ENCODE measurements at places on chromosomes 1 and 21.
A peak's percentile ranks its signal among the peaks of the same experiment; 100 is the strongest.

GRCh38 chr21:39073717-39074116, 109.5 kb downstream of the PSMG1 start:
- peak; percentile 78 for DNase-seq

DNA sequence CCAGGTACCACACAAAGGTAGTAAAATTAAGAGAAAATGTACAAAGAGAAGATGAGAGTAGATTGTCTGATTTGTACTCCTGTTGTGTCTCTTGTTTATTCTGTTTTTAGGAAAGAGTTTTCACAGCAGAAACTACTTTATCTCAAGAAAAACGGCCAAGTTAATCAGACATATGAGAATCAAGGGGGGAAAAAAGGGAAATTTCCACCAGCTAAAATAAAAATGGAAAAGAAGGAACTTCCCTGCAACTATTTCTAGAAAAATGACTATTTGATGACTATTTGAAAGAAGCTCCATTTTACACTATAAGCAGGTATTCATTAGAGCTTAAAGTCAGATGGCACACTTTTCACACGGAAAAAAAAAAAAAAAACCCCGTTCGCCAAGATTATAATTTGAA, 56.5 kb downstream of the EPRS1 start:
- DNase-seq, result no peak

DNA sequence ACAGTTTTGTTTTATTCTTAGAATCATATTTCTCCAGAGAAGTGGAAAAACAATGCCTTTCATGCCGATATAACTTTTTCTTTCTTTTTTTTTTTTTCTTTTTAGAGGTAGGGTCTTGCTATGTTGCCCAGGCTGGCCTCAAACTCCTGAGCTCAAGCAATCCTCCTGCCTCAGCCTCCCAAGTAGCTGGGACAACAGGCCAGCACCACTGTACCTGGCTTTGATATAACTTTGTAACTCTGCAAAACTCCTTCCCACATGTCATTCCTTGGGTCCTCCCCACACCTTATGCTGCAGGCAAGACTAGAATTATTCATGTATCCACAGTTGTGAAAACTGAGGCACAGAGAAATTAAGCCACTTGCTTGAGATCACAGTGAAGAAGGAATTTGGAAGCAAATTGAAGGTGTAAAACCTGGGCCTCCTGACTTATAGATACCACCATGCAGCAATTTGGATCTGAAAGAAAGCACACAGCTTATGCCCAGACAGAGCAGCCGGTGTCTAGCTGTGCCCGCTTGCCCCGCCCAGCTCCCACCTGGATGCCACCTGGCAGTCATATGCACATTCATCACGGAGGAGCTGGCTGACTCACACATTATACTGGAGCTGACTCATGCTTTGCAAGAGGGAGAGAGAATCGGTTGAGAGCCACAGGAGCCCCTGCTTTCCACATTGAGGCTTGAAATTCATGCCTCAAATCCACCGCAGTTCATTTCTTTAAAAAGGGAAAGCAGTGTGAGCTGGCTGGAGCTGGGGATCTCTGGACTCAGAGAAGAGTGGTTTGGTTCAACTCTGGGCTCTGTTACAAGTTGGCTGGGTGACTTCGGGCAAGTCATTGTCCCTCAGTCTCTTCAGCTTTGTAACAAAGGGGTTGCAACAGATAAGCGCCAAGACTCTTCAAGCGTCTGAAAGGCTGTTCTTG, 8.3 kb upstream of the SLC2A1 start:
- DNase-seq, result no peak

DNA sequence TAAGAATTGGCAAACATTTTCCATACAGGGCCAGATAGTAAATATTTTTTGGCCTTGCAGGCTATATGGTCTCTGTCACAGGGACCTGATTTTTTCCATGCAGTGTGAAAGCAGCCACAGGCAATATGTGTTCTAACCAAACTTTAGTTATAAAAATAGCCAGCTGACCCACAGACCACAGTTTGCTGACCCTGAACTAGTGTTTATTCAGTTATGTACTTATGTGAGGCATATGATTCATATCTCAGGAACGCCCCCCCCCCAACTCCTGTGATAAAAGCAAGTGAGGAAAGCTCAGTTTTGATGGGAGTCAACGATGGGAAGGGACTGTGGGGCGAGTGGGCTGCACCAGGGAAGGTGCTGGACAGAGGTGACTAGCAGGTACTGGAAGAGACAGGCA, 80.1 kb downstream of the HMGB4 start:
- DNase-seq, result peak; percentile 7

GRCh38 chr21:43775795-43776430, at the start of gene CSTB:
Gene CSTB (minus strand): TSS chr21:43776308. CDS start chr21:43776269, 39 bp downstream.
- peak; percentile 86 for DNase-seq

DNA sequence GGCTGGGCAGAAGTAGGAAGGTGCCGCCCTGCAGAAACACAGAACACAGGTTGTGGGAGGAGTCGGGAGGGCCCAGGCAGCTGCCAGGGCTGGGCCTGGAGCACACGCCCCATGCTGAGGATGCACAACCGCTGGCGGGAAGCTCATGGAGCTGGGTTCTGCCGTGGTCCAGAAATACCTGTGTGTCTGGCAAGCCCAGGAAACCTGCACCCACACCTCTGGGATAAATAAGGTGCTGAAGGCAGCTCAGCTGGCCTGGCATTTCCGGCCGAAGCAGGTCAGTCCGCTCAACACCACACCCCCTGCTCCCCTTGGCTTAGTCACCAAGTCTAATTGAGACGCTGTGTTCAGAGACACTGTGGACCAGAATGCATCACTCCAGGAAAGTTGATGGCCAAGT, 32.1 kb downstream of the CTNNBIP1 start:
- no peak for DNase-seq

GRCh38 chr1:159141584-159142390, 29.6 kb upstream of the CADM3 start:
- no peak for DNase-seq

DNA sequence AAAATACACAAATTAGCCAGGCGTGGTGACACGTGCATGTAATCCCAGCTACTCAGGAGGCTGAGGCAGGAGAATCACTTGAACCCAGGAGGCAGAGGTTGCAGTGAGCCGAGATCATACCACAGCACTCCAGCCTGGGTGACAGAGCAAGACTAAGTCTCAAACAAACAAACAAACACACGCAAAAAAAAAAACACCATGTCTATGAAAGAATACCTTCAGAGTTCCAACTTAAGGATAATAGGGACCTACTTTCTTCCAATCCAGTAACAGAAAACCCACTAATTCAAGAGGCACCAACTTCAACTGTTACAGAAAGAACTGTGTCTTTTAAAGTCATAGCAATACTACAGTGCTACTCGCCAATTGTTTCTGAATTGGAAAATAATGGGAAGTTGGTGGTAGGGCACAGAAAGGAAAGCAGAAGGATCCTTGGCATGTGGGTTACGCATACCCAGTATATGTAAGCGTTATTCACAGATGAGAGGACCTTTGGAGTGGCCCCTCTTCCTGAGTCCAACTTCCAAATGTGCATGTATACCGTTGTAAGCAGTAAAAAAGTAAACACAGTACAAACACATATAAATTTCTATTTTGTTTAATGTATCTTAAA, 87.0 kb downstream of the ACBD6 start:
- DNase-seq, result no peak

DNA sequence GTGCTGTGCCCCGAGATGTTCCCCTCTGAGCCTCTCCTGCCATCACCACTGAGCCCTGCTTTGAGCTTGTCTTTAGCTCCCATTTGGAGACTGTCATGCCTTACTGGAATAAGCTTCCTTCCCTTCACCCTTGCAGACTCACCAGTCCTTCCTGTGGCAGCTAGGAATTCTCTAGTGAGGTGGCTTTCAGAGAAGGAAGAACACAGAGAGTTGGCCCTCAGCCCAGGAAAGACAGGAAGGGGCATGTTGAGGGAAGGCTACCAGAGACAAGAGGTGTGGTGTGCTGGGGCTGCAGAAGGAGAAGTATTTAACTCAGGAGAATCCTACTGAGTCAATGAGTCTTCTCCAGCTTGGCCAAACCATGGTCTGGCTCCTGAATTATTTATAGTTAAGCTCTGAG, 76.3 kb downstream of the UCK2 start:
- peak; percentile 36 for DNase-seq

Data from muscle of leg (tissue), 16 donors.